ENCODE measurements at places on chromosomes 2 and 18.

DNA sequence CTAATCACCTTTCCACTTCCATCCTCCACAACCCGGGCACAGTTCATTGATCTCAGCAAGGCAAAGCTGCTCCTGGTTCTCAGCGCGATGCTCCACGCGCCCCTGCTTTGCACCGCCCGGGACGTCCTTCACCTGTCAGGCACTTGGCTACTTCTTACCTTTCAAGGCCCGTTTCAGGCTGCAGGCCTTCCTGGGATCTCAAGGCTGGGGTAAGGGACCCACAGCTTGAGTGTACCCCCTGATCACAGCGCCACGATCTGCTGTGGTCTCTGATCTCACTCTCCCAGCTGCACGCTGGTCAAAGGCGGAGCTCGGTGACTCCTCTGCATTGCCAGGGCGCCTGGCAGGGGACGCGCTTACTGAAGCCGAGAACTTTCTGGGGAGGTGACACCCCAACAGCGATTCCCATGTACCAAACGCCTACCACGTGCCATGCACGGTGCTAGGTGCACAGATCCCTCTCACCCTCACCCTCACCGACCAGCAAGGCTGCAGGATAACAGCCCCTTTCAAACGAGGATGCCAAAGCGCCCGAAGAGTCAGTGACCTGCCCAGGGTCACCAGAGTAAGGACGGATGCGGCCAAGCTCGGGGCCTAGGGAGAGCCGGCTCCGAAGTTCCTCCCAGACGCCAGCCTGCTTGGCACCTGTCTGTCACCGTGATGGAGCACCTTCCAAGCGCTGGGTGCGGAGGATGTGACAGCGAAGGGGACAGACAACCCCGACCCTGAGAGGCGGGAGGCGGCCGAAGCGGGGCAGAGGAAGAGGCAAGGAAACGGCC lies 818 bp downstream of the ITGB1BP1 start:
- DNase-seq = peak; percentile 55

GRCh38 chr18:6406075-6406909 lies 8.4 kb downstream of the L3MBTL4 start:
- DNase-seq = peak; percentile 90

GRCh38 chr2:137383391-137383790 lies 580.9 kb upstream of the HNMT start:
- no peak for DNase-seq

GRCh38 chr2:145186303-145186702 lies 666.4 kb upstream of the ZEB2 start:
- DNase-seq = peak; percentile 6

- no peak for DNase-seq
These were observed 83.6 kb downstream of the TNS1 start for GRCh38 chr2:217919204-217919603.

DNA sequence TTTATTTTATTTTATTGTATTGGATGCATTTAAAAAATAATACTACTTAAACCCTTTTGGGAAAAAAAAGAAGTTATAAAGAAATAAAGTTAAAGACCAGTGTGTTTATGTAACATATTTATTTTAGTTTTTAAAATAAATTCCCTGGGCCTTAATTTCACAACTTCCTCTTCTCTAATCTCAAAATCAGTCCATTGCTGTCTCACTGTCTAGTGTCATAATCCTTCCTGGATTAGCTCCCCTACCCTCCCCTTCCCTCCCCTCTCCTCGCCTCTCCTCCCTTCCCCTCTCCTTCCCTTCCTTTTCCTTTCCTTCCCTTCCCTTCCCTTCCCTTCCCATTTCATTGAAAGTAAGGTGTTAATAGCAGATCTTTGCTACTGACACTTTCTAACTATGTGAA lies 40.3 kb upstream of the ZEB2 start:
- peak; percentile 61 for DNase-seq

- DNase-seq = no peak
These were observed 8.2 kb downstream of the SRSF7 start for GRCh38 chr2:38742797-38743559.

DNA sequence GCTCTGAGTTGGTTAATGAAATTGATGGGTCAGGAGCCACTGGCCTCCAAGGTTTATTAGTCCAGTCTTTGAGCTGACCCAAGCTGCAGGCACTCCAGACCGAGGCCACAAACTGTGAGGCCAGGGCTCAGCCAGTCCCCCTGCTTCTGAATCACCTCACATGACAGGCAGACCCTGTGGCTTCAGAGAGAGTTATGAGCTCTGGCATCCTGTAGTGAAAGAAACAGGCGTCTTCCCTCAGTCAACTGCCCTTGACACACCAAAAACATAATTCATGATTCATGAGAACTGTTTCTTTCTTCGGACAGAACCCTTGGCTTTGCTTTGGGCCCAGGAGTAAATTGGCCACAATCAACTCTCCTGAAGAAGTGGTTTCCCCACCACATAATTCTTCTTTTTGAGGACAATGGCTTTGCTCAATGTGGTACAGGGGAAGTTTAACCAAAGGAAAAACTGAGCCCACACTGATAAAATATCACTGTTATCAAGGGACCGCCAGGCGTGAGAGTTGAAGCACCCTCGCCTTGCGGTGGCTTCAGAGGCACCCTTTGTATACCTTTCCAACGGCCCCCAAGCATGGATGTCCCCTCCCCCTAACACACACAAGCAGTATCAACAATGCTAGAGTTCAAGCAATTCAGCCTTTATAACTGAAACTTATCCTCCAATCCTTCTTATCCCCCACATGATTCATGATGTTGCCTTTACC lies 226.9 kb downstream of the CYRIA start:
- DNase-seq = no peak

- no peak for DNase-seq
These were observed 254.6 kb upstream of the RBBP8 start for GRCh38 chr18:22678486-22678885.

DNA sequence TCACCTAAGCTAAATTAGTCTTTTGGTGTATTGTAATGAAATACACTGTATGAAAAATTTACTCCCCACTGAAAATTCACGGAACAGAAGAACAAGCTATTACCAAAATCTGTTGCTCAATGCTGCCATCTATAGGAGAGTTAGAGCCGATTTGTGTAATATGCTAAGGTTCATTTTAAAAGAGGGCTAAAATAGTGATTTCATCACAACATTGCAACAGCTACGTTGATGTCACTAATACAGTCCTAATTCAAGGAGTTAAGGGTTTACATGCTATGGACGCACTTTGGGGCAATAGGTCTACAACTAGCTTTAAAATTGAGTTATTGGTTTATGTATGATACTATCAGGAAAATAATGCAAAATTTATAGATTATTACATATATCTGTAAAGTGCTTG lies 3.0 kb upstream of the IRS1 start:
- DNase-seq = peak; percentile 89

All from inflammatory macrophage treated with lipopolysaccharide for 4 hours (primary cell).